ENCODE measurements at places on chromosomes 6 and 20.

DNA sequence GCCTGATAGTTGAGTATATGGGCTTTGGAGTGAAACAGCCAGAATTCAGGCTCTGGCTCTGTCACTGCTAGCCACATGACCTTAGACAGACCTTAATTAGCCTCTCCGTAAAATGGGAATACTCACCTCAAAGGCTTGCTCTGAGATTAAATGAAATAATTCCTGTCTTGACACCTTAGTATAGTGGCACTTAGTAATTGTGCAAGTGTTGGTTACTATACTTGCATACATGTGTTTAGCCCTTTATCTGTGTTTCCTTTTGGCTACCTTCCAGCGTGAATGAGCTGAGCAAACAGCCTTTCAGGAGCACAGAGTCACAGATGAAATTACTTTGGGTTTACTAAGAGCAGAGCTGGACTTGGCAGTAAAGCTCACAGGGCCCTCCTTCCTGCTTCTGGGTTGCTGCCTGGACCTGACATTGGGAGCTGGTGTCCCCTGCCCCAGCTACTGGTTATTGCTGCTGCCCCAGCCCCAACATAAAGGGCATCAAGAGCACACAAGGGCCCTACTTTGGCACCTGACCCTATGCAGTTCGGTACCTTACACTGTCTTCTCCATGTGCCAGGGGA is 32.8 kb downstream of the CD164 start:
- DNase-seq: no peak

- DNase-seq: no peak
Measured at GRCh38 chr6:47661960-47662359, 36.4 kb upstream of the ADGRF4 start.

GRCh38 chr6:25083784-25084507 is 148.2 kb upstream of the RIPOR2 start:
- no peak for DNase-seq

DNA sequence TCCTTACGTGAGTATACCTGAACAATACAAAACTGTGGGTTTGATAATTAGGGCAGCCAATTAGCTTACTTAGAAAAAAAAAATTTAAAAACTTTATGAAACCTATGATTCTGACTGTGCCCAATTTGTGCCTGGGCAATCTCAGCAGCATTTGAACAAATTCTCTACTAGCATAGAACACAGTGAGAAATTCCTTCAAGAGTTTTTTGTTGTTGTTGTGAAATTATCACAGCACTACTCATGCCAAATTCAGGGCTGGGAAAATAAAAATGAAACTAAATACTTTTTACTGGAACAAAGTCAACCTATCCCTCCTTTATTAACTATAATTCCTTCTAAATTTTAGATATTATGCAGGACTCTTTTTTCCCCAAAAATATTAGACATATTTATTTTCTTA is 42.9 kb downstream of the POU3F2 start:
- no peak for DNase-seq

GRCh38 chr6:26104457-26105108 is 17.4 kb downstream of the HFE start:
- DNase-seq: no peak

GRCh38 chr6:83389606-83390005 is 41.2 kb downstream of the ME1 start:
- no peak for DNase-seq

DNA sequence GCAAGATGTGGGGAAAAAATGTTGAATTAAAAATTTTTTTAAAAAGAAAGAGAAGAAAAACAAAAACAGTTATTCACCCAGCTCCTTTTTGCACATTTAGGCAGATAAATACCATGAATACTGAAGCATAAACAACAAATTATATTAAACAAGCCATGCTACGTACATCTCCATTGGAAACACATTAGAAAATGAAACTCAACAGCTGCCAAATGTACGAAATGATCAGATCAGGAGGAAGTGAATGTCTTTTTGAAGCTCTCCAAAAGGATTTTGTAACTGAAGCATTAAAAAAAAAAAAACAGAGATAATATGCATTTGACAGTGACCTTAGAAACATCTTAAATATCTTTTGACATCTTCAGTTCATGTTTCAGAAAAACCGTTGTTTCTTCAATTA is 56.7 kb downstream of the CD83 start:
- DNase-seq: no peak

- DNase-seq: no peak
Measured at GRCh38 chr6:105318660-105319059, 84.2 kb downstream of the PREP start.

GRCh38 chr6:144662812-144663365 is 377.8 kb downstream of the UTRN start:
- DNase-seq: no peak

DNA sequence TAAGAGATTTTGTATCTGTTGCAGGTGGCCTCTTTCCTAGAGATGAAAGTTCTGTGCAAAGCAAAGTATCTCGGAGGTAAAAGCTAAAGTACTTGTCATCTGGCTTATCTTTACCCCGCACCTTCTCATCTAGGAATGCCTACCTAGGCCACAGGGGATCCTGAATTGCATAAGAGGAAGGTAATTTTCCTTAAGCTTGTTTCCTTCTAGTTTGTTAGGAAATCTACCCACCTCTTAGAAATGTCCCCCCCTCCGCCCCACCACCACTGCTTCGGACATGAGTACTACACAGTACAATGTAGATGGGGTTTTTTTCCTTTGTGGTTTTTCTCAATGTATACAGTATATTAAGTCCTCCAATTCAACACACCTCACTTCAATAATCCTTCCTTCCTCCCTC is 21.5 kb downstream of the FOXC1 start:
- DNase-seq: no peak

GRCh38 chr6:99093456-99094190 is 145.9 kb upstream of the FBXL4 start:
- no peak for DNase-seq

DNA sequence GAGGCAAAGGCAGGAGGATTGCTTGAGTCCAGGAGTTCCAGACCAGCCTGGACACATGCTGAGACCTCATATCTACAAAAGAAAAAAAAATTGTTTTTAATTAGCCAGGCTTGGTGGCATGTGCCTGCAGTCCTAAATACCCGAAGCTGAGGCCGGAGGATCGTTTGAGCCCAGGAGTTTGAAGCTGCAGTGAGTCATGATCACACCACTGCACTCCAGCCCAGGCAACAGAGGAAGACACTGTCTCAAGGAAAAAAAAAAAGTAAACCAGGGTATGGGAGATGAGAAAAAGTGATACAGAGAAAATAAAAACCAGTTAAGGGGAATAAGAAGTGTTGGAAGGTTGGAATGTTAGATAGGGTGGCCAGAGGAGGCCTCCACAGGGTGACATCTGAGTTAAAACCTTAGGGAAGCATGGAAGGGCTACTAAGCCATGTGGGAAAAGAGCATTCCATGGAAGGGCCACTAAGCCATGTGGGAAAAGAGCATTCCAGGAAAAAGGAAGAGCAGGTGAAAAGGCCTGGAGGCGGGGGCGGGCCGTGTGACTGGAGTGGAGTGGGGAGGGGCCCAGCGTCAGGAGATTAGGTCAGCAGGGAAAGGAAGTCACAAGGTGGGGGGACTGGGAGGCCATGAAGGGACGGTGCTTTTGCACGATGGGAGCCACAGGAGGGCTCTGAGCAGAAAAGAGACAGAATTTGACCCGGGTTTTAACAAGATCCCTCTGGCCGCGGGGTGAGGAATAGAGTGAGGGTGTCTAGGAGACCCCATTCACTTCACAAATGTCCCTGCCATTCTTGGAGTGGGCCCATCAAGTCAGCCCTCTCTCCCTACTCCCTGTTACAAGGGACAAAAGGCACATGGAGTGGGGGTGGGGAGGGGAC is 18.3 kb downstream of the CPNE5 start:
- peak; percentile 56 for DNase-seq

- DNase-seq: no peak
Measured at GRCh38 chr6:3806169-3806922, 42.8 kb upstream of the FAM50B start.

GRCh38 chr6:143539734-143540133 is 28.2 kb upstream of the FUCA2 start:
- no peak for DNase-seq

GRCh38 chr20:43448748-43449535 is 8.8 kb upstream of the SRSF6 start:
- DNase-seq: peak; percentile 12

DNA sequence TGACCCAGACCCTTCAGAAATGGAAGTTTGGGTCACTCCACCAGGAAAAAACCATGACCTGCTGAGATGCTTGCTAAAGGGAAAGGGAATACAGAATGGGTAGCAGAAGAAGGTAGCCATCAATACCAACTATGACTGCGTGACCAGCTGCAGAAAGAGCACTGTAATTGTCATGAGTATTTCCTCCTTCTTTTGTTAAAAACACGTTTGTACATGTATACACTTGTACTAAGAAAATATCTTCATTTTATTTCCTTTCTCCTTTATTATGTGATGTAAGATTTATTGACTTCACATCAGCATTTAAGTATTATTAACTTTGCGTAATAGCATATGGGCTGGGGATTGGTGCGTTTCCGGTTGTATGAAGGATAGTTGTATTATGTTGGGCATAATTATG is 12.6 kb upstream of the MUC21 start:
- no peak for DNase-seq

DNA sequence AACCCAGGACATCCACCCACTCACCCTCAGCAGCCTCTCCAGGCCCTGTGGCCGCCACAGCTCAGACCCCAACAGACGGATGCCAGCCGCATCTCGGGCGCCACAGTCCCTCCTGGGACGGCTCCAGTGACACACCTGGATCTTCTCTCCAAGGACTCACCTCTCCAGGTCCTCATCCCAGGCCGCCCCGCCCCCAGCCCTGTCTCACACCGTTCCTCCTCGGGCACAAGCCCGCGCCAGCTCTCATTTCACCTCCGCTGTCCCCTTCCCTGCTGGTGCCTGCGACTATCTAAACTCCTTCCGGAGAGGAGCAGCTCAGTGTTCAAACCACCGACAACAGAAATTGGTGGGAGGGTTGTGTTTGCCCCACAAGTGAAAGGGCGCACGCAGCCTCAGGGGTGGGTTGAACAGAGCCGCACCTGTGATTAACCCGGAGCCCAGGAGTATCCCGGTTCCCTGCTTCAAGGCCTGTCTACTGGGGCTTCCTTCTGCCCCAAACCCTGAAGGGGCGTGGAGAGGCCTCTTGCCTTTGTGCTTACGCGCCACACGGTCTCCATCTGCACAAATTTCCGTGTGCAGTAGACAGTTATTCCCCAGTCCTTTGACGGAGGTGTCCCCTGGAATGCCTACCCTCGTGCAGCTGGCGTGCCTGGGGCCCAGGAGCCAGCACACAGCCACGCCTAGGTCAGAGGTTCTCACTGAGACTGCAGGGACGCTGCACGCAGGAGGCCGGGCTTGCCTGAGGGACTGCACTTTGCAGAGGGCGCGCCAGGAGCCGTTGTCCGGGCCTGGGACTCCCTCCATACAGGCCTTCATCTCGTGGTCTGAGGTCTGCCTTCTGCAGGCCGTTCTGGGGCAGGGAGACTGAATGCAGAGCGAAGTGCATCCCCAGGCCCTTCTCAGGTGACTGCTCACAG is 232.7 kb downstream of the DLL1 start:
- no peak for DNase-seq

- no peak for DNase-seq
Measured at GRCh38 chr6:7939864-7940228, 29.3 kb upstream of the TXNDC5 start.

GRCh38 chr20:49646126-49646525 is 67.6 kb downstream of the B4GALT5 start:
- DNase-seq: no peak

GRCh38 chr6:16166871-16167608 is 38.2 kb downstream of the MYLIP start:
- no peak for DNase-seq

DNA sequence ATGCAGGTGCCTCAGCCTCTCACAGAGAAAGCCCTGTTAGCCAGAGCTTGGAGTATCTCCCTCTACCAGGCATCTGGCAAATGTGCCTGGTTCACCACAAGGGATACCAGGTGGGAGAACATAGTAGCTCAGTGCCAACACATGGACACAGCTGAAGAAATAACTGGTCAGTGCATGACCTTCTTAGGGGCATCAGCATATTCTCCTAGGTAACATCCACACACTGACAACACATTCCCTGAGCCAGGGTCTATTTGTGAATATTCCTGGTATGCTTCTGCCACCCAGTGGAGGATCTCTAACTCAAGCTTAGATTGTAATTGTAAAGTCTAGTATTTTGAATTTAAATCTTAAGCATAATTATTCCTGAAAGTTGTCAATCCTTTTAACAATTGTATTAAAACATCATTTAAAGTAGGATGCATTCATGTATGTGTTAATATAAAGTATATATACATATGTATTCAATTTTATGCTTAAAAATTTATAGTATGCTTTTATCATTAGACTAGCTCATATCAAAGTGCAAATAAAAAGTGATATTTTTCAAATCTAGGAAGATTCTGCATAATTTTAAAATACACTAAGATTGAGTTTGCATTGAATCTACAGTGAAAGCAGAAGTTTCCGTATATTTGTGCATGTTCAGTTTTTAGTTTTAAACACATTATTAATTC is 45.3 kb upstream of the COL21A1 start:
- peak; percentile 65 for DNase-seq

- DNase-seq: no peak
Measured at GRCh38 chr6:123812621-123813020, 9.0 kb downstream of the NKAIN2 start.

GRCh38 chr6:130529569-130530149 is 163.8 kb downstream of the TMEM200A start:
- DNase-seq: no peak
